Left lung (tissue), 14 donors: ENCODE measurements at places on chromosomes 16 and 17. TPM values are rescaled to one million over a fixed set of nuclear protein-coding genes. Genes with fewer than 3 reads are reported as not detected.

- DNase-seq = peak; percentile 79
Measured at GRCh38 chr16:72561-73548, at the start of gene RHBDF1. RHBDF1 (minus strand) TSS chr16:72631; CDS start chr16:65015, 7,616 bp downstream.

GRCh38 chr16:19330841-19331397, 45.4 kb downstream of the CLEC19A start:
- no peak for DNase-seq

DNA sequence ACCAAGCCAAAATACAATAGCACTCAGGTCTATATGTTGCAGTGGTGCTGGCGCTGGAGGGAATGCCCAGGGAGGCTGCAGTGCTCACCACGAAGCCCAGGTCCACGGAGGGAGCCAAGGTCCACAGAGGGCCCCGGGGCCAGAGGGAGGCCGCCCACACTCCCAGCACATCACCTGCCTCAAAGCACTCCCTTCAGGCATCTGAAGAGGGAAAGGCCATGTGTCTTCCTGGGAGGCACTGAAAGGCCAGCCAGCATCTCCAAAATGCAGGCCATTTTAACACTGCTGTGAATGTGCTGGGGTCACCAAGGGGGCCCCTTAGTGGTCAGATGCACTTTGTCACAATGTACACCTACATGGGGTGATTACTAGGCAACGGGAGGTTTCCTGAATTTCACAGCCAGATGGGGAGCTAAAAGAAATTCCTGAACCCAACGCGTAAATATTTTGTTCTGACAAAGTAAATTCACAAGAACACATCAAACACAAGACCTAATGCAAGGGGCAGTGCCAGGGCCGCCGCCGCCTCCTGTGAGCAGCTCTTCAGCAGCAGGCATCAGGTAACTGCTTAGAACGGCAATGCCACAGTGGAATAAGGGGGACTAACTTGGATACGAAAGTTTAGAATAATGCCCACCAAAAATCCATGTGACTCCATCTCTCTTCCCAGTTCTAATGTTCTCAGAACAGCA, 42.8 kb downstream of the USP22 start:
- no peak for DNase-seq

DNA sequence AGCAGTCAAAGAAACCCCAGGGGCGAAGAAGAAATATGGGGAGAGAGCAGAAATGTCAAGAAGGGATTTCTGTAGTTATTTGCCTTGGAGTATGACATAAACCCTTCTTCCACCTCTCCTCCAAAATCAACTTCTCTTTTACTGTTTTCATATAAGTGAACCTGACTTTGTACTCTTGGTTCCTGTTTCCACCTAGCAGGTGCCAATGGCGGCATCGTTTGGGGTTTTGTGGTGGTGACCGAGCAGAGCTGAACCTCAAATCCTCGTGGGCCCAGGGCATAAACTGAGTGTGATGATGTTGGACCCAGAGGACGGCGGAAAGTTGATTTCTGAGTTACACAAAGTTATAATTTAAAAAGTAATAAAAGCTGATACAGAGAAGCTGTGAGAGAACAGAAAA, 39.6 kb upstream of the PSMD7 start:
- DNase-seq = no peak

- DNase-seq = peak; percentile 60
Measured at GRCh38 chr17:80455336-80455710, 21.1 kb downstream of the NPTX1 start.

- DNase-seq = no peak
Measured at GRCh38 chr17:58172369-58173071, 5.7 kb downstream of the OR4D2 start.

DNA sequence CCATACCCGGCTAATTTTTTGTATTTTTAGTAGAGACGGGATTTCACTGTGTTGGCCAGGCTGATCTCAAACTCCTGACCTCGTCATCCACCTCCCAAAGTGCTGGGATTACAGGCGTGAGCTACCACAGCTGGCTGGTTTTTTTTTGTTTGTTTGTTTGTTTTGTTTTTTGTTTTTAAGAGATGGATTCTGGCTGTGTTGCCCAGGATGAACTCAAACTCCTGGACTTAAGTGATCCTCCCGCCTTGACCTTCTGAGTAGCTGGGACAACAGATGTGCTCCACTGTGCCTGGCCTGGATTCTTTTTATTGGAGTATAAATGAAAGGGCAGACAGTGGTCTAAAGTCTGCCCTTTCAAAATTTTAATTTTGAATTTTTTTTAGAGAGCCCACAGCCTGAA, 44.7 kb downstream of the FOXK2 start:
- DNase-seq = no peak

- no peak for DNase-seq
Measured at GRCh38 chr16:14436401-14436955, 193.6 kb downstream of the PARN start.

DNA sequence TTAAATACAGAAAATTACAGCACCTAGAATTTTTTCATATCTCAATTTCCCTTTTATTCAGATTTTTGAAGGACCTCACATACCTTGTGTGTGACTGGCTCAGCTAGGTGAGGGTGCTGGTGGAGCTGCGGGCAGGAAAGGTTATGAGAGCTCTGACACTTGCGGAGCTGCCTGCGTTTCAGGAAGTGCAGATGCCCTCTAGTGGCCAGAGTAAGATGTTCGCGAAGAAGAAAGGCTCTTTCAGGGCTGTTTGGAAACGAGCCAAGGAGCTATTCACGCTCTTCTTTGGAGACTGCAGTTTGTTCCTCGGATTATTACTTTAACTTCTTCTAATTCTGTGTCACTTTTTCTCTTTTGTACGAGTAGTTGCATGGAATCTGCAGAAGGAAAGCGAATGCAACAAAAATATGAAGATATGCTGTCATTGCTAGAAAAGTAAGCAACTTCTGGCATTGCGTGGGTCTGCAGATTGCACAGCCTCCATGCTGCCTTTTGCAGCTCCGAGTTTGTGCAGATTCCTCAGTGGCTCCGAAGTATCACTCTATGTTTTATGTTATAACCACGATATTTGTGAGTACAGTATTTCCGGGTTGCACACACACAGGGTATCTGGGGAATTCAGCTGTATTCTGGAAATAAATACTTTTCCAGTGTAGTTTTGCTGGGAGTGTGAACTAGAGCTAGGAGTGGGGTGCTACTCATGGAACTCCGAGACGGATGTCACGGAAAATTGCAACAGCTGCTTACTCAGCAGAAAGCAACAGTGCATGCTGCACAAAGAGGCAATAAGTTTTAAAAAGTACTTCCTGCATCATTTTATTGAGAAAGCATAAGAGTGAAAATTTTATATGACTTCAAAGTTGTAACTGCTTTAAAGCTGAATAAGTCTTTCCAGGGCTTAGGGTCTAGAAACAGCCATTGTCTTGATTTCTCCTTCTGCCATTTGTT, 46.3 kb downstream of the DNAH9 start:
- peak; percentile 89 for DNase-seq

GRCh38 chr17:80920441-80920840, 71.2 kb upstream of the CHMP6 start:
- no peak for DNase-seq

DNA sequence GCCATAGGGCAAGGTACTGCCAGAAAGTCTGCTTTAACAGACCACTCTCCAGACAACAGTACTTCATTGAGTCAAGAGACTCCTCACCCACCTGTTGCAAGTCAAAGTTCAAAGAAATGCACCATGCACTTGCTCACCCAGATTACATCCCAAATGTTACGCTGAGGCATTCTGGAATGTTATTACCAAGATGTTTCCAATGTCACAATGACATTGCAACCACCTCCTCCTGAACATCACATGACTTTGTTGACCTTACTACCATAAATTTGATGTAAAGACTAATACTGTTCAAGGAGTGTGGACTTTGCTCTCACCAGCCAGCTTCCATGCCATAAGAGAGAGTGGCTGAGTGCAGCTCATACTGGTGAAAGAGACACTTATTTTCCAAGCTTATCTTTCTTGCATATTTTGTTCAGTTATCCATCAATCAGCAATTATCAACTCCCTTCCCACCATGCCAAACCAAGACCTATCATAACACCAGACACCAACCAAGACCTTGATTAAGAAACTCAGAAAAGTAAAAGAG, 58.5 kb upstream of the BCAR1 start:
- no peak for DNase-seq

SPATA32 gene
- 0.13 TPM for polyA plus RNA-seq

SHBG gene
- 2.2 TPM for polyA plus RNA-seq

MYO15A gene
- 2.3 TPM for polyA plus RNA-seq
